ENCODE measurements at places on chromosomes 13 and 19.

- DNase-seq: no peak
Observed at GRCh38 chr19:50492303-50493052, 15.8 kb upstream of the GARIN5A start.

DNA sequence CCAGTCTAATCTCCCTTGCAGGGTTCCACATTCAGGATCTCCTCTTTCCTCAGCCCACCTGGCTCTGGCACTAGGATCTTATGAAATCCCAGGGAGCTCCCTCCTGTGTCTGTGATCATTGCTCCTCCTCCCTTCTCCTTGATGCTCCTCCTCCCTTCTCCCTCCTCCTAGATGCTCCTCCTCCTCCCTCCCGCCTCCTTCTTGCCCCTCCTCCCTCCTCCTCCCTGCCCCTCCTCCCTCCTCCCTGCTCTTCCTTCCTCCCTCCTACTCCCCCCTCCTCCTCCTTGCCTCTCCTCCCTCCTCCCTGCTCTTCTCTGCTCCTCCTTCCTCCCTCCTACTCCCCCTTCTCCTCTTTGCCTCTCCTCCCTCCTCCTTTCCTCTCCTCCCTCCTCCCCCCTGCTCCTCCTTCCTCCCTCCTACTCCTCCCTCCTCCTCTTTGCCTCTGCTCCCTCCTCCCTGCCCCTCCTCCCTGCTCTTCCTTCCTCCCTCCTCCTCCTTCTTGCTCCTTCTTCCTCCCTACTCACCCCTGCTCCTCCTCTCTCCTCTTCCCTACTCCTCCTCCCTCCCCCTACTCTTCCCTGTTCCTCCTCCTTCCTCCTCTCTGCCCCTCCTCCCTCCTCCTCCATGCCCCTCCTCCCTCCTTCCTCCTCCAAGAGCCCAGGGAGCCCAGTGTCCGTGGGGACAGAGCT, 14.9 kb upstream of the ZBTB7A start:
- no peak for DNase-seq

GRCh38 chr13:87954091-87954490, 282.9 kb downstream of the SLITRK5 start:
- DNase-seq: no peak

- DNase-seq: no peak
Observed at GRCh38 chr13:80973721-80974120, 632.8 kb upstream of the SPRY2 start.
